CD4-positive, alpha-beta memory T cell (primary cell): ENCODE measurements at places on chromosomes 12 and 14. TPM values are rescaled to one million over a fixed set of nuclear protein-coding genes. Genes with fewer than 3 reads are reported as not detected.

The ADIPOR2 gene
- total RNA-seq, result 36.2 TPM

DNA sequence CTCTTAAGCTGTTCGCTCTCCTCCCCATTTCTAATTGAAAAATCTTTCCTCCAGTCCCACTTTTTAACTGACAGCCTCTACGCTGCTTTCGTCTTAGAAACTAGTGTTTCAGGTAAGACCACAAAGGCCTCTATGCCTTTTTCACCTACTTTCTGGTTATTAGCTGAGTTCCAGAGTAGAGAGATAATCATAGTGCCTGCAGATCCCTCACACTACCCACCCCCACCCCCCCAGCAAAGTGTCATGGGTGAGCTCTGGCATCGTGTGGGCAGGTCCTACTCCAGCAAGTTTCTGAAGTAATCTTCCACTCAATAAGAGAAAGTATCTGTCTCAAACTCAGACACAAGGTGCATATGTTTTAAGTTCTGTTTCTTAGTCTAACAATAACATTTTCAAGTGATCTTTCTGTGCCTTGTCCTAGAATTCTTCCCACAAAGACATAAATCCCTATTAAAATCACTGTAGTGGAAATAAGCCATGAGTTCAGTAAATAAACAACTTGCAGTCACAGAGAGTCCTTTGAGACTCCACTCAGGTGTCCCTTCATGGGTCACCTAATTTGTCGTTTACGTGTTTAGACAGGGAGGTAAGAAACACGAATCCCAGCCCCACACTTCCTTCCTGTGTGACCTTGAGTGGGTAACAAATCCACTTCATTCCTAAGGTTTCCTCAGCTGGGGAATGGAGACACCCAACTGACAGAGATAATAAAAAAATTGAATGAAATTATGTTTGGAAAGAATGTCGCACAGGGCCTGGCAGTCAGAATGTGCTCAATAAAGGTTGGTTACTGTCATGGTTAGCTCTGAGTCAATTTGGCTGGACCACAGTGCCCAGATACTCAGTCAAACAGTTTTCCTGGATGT is 228.9 kb upstream of the CAND1 start:
- no peak overlapping the region for H3K4me3 ChIP-seq
- H3K4me1 ChIP-seq, result no peaks in the 10 kb centered on the region
- H3K36me3 ChIP-seq, result no peaks in the 10 kb centered on the region
- DNase-seq, result no peak
- H3K27ac ChIP-seq, result no peak overlapping the region

- no peak for DNase-seq
- H3K27ac ChIP-seq, result no peak overlapping the region
- no peaks in the 10 kb centered on the region for H3K27me3 ChIP-seq
Observed at GRCh38 chr12:106342397-106343213, 14.9 kb upstream of the POLR3B start.

- H3K4me1 ChIP-seq, result no peaks in the 10 kb centered on the region
- H3K27me3 ChIP-seq, result no peaks in the 10 kb centered on the region
- H3K4me3 ChIP-seq, result no peak overlapping the region
- peak; percentile 3 for DNase-seq
Observed at GRCh38 chr12:116336542-116337065, 59.1 kb upstream of the MED13L start.

GRCh38 chr14:74249433-74250375 is 10.5 kb downstream of the VSX2 start:
- H3K36me3 ChIP-seq, result no peaks in the 10 kb centered on the region
- H3K4me3 ChIP-seq, result no peak overlapping the region
- H3K4me1 ChIP-seq, result peaks cover 8% of the 10 kb centered on the region
- peaks cover 12% of the 10 kb centered on the region for H3K27me3 ChIP-seq

DNA sequence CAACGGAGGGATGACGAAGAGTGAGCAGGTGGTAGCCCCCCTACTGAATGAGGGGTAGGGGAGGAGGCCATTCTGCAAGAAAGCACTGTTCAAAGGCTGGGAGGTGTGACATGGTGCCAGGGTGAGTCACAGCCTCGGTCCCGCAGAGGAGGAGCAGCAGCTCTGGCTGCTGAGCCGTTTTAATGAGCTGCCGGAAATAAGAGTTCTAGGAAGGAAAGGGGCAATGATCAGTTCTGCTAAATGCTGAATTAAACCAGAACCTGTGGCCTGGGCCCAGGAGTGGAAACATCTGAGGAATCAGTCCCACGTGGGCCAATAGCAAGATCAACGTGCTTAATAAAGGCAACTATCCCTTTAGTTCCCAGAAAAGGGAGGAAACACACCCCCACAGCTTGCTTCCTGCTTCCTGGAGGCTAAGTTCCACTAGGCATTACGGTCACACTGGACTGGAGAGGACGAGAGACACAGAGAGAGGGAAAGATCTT is 3.6 kb downstream of the ABCD4 start:
- peak overlapping the region; percentile 21 for H3K27ac ChIP-seq
- H3K4me1 ChIP-seq, result peaks cover 29% of the 10 kb centered on the region
- no peak for DNase-seq

GRCh38 chr14:81120501-81120900 is 100.3 kb downstream of the GTF2A1 start:
- H3K27ac ChIP-seq, result no peak overlapping the region
- no peaks in the 10 kb centered on the region for H3K4me1 ChIP-seq
- no peak for DNase-seq
- H3K27me3 ChIP-seq, result no peaks in the 10 kb centered on the region
- H3K36me3 ChIP-seq, result no peaks in the 10 kb centered on the region
